ENCODE measurements at places on chromosomes 16 and 17.
A peak's percentile ranks its signal among the peaks of the same experiment; 100 is the strongest.

DNA sequence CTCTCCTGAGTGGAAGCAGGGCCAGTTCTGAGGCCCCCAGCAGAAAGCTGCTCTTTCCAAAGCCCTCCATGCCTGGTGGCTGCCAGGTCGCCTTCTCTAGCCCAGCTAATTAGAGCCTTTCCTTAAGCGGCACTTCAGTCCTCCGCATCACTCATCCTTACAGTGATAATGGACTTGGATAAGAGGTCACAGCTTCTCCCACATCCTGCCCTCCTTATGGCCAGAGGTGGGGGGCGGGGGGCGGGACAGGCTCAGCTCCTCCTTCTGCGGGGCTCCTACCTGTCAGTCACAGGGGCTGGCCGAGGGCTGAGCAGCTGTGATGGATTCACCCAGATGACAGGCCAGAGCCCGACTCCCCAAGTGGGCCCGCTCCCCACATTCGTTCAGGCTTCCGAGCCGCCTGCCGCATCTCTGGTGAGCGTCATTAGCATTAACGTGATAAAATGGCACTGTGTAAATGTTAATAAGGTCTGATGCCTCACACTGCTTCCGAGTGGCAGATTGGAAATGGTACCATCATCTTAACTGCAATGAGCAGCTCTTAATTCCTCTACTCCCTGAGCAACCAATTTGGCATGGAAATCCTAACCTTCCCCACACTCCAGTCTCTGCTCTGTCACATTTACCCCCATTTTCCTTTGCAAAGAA, 41.3 kb downstream of the GRIN2C start:
- DNase-seq: no peak

- DNase-seq: no peak
Measured at GRCh38 chr17:18328643-18329204, 13.6 kb downstream of the SMCR8 start.

- no peak for DNase-seq
Measured at GRCh38 chr16:8887952-8888560, 5.9 kb downstream of the LITAFD start.

DNA sequence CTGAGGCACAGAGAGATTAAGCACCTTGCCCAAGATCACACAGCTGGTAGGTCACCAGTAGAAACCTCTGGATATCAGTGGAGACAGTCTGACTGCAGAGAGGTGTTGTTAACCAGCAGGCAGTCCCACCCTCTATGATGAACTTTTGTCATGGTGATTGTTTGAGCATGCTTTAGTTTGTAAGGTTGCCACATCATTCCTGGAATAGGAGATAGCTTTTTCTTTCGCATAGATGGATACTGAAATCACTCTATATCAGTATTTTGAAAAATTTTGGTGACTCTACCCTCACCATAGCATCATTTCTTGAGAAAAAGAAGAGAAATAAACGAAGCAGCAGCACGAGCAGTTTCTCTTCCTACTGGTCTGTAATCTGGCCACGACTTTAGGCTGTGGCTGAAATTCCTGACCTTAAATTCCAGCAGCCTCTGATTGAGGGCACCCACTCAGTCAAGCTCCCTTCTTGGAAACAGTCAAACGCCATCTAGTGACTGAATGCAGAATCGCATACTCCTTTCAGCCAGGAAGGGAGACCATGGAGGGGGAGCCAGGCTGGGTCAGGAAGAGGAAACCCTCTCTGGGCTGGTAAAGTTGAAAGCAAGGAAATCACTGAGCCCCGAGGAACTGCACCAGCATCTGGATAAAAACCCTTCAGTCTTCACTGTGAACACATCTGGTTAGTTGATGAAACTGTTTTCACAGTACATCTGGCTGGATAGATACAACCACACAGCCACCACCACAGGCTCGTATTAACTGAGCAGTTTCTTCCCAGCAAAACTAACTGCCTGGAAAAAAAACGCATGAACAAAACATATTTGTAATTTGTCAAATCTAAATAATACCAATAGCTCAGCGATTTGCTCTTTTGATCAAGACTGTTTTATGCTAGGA, 108.5 kb upstream of the XYLT1 start:
- peak; percentile 95 for DNase-seq

DNA sequence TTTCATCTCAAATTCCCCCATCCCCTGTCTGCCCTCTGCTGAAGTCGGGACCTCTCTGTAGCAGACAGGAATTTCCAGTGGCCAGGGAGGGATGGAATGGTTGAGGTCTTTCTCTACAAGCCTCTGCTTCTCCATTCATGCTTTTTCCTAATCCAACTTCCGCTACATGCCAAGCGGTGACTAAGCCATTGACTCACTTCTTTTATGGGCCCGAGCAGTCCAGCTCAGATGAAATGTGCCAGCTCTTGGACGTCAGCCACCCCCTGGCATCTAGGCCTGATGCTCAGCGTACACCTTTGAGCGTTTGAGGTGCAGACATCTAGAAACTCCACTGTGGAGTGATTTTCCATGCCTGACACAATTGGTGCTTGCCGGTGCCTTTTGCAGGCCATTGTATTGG, 40.7 kb upstream of the GPR139 start:
- no peak for DNase-seq

DNA sequence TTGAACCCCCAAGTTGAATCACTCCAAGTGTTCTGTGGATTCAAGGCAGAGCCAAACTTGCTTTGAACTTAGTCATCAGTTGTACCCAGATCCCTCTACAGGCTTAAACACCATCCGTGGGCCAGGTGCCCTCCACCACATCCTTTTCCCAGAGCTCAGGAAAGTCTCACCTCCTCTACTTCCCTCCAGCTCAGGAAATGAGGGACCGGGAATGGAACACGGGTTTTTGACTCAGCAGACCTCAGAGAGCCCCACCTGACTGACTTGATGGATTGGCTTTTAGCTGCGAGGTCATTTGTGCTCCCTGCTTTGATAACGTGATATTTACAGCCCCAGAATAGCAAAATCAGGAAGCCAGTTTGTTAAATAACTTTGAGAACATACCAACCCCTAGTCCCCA, 20.1 kb downstream of the GID4 start:
- DNase-seq: no peak

GRCh38 chr17:28247671-28248555, 71.1 kb upstream of the TMEM97 start:
- DNase-seq: no peak

DNA sequence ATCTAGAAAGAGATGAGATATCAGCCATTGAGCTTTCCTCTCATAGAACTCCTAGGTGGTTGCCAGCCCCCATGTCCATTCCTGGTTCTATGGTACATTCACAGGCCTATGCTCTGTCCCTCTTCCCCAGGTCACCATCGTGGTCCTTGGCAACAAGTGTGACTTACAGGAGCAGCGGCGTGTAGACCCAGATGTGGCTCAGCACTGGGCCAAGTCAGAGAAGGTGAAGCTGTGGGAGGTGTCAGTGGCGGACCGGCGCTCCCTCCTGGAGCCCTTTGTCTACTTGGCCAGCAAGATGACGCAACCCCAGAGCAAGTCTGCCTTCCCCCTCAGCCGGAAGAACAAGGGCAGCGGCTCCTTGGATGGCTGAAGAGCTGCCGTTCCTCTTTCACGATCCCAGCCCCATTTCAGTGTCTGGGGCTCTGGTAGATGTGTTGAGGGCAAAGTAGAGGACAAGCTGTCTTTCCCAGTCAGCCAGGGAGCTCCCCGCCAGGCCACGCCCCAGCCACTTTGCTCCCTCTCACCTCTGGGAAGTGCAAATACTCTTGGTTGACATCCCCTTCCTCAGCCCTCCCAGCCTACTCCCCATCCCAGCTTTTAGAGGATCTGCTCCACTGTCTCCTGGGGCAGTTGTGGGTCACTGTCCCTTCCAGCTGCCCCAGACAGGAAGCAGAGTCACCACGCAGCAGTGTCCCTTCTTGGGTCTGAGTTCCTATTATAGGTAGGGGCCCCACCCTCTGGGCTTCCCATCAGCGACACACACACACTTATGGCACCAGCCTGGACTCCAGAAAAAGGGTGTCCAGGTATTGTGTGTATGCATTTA, 3.8 kb downstream of the NKIRAS2 start:
- DNase-seq: no peak

- no peak for DNase-seq
Measured at GRCh38 chr16:1561266-1561665, 27.8 kb downstream of the TMEM204 start.

DNA sequence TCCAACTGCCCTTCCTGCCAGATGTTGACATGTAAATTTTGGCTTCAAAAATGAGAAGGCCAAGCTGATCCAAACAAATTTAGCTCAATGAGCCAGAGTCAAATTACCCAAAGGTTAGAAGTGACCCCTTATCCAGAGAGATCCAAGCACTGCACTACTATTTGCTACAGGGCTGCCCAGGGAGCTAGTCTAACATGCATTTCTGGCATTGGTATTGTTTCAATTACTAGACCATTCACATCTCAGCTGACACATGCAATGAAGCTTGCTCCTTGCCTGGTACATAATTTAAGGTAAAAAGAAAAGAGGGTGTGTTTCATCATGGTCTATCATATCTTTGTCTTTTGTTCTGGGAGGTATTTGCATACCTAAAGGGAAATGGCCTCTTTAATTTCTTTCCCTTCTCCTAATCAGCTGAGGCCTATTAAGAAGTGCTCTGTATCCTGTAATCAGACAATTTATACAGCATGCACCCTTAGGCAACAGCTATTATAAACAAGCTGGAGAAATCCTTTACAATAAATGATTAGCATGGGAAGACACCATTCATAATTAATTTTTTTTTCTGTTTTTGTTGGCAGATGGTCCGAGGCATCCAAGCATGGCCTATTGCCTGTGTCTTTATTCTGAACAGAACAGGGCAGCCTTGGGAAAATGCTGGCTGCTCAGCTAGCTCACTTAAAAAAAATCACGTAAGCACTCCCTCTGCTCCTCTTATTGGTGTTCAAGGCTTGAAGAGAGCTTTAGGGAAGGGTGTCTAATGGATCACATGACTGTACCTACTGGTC, 161.5 kb upstream of the SALL1 start:
- DNase-seq: no peak

DNA sequence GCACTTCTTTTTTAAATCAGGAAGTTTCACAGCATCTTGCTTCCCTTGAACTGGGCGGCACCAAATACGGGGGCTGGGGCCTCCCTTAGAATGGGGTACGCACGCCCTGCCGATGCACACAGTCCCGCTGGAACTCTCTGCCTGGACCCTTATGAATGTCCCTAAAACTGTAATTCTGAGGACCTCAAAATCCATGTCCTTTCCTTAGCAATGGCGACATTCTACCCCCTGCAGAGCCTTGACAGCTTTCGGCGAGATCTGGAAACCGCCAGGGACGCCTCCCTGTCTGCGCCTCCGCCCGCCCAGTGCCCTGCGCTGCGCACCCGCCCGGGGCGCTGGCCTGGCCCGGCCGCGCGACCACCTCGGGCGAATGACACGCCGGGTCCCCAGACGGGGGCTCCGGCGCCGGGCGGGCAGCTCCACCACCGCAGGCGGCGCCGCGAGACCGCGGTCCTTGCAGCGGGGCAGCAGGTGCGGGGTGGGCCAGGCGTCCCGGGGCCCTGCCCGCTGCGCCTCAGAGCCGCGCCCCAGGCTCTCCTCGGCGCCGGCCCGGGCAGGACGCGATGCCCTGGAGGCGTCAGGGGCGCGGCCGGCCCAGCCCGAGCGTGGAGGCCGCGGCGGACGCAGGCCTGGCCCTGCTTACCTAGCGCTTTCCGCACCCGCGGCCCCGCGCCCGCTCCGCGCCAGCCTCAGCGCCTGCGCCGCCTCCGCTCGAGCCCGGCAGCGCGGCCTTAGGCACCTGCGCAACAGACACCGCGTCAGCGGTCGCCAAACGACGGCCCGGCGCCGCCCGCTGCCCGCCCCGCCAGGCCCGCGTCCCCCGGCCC, 548 bp downstream of the HAGH start:
- no peak for DNase-seq

DNA sequence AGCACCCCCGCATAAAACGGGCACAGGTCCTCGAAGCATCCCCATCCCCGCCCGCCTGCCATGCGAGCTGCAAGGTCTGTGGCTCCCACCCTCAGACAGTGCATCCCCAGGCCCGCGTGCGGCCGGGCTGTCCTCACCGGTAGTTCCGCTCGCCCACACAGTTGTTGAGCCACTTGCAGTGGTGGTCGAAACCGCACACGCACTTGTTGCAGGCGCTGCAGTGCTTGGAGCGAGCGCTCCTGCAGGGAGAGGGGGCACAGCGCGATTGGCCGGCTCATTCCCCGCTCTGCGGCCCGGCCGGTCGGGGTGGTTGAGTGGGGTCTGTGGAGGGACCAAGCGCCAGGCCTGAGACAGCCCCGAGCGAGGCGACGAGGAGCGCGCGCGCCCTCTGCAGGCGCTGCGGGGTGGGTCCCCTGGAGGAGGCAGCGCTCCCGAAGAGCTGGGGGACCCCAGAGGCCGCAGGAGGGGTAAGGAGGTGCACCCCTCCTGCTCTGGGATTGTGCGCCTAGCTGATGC, 6.0 kb upstream of the TPPP3 start:
- no peak for DNase-seq

GRCh38 chr16:78175287-78175686, 75.8 kb downstream of the WWOX start:
- DNase-seq: no peak

DNA sequence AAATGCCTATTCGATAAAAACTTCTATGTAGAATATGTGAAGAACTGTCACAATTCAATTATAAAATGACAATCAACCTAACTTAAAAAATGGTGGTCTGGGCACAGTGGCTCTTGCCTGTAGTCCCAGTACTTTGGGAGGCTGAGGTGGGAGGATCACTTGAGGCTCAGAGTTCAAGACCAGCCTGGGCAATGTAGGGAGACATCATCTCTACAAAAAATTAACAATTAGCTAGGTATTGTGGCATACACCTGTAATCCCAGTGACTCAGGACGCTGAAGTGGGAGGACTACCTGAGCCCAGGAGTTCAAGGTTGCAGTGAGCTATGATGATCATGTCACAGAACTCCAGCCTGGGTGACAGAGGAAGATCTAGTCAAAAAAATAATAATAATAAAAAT, 18.6 kb upstream of the METTL9 start:
- no peak for DNase-seq

DNA sequence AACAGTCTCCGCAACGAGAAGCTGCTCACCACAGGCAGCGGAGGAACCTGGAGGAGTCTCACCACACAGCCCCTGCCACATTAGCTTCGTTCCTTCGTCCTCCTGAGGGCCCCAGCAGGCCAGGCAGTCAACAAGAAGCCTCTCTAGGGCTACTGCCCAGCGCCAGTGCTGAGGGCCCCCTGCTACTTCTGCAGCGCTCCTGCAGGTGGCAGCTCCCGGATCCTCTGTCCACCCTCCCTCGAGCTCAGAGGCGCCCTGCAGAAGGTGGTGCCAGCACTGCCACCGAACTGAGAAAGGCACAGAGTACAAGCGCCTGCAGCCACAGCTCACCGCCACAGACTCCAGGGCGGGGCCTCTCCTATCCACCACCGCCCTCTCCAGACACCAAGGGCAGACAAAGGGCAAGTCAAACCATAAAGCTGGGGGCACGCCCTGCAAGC, 27.3 kb downstream of the KDM8 start:
- no peak for DNase-seq

GRCh38 chr17:47850692-47851573, at the start of gene SP6:
TSS of gene SP6 (minus strand) at chr17:47851163. CDS start at chr17:47848429, 2,734 bp downstream.
- DNase-seq: peak; percentile 50

DNA sequence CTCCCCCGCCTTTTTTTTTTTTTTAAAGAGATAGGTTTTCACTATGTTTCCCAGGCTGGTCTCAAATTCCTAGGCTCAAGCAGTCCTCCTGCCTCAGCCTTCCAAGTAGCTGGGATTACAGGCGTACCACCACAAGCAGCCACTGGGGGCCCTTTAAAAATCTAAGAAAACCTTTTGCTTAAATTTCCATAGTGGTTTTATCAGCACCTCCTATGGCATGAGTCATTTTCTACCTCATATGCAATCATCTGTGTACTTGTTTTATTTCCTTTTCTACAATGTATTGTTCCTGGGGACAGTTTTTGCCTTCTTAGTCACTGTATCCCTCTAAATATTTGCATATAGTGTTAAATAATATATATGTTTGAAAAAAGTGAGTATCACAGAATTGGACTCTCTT, 29.2 kb downstream of the GNA13 start:
- peak; percentile 3 for DNase-seq

All from NT2/D1 (cell line).